Suppressor macrophage treated with lipopolysaccharide for 1 hour (primary cell): ENCODE measurements at places on chromosomes 1 and 21.

DNA sequence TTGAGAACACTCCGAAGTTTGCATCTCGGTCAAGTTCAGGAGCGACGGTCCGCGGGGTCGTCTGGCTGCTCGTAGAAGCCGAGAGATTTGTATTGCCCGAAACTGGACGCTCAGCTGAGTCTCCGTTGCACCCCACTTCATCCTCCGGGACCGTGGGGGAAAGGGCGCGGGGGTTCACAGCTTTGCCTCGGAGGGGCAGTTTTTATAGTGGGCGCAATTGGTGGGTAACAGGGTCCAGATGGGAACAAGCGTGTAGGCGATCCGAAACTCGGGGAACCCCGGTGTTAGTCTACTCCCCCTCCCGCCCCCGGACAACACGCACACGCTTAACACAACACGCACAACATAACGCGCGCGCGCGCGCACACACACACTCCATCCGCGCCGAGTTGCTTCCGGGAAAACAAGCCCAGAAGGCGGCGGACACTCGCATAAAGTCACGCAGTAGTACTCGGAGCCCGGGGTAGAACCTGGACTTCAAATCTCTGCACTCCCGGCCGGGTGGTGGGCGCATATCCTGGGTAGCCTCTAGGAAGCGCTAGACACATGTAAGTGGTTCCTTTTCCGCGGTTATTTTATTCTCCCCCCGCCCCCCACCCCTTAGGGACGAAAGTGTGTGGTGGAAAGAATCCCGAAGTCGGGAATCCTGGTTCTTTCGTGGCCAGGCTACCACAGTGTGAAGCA is 1.1 kb upstream of the JUN start:
- peak; percentile 96 for DNase-seq

DNA sequence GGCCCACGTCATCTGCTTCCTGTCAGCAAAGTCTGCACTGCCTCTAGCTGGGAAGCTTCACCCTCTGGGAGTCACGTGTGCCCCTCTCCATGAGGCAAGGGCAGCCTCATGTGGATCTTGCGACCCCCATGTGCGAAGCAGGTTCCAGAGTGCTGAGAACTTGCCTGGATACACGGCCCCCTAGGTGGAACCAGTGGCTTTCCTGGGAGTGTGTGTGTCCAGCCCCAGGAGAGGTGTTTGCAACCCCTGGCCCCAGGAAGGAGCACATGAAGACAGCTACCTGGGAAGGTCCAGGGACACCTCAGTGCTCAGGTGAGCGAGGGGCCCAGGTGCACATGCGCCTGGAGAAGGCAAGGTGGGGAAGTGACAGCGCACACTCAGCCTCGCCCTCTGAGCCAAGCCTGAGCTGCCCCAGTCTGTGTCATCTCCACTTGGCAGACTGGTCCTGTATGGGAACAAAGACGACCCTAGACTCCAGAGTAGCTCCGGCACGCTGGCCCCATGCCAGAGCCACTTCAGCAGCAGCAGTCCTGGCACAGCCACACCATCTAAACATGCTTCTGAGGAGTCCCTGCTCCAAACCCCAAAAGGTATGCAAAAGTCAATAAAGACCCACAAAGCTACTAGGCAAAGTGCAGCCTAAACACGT is 8.9 kb downstream of the LSS start:
- DNase-seq = no peak

GRCh38 chr1:156547982-156548381 is 24.4 kb downstream of the IQGAP3 start:
- no peak for DNase-seq

GRCh38 chr1:157154291-157154690 is 16.1 kb upstream of the ETV3 start:
- no peak for DNase-seq

GRCh38 chr1:152926091-152926490 is 17.7 kb downstream of the IVL start:
- peak; percentile 23 for DNase-seq

DNA sequence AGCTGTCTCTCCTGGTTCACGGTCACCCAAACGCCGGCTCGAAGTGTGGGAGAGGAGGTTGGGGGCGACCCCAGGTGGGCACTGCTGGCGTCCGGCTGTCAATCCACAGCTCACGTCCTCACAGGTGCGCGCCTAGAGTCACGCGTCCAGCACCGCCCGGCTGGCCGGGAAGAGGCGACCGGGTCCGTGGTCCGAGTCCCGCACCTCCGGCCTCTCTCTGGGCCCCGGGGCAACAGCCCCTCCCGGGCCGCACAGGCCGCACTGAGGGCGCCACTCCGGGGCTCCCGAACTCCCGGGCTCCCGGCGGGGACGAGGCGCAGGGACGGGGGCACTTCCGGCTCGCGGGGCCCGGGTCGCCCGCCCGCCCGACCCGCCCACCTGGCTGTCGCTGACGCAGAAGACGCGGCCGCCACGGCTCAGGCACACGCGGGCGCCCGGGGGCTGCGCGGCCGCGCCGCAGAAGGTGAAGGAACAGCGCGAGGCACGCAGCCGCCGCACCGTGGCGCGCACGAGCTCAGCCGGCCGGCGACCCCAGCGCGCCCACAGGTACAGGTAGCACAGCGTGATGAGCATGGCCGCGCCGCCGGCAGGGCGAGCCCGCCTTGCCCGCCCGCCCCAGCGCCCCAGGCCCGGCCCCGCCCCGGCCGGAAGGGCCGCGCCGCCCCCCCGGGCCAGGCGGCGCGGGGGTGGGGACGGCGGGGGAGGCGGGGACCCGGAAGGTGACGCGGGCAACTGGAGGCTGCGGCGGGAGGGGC is at the start of gene HLCS:
Gene HLCS, minus strand, starts transcription at position 604 of the 755 bp plus-strand sequence. Its CDS starts 31 bp downstream, at position 573.
- peak; percentile 83 for DNase-seq

GRCh38 chr1:119978018-119978505 is 81.7 kb upstream of the ADAM30 start:
- DNase-seq = no peak

DNA sequence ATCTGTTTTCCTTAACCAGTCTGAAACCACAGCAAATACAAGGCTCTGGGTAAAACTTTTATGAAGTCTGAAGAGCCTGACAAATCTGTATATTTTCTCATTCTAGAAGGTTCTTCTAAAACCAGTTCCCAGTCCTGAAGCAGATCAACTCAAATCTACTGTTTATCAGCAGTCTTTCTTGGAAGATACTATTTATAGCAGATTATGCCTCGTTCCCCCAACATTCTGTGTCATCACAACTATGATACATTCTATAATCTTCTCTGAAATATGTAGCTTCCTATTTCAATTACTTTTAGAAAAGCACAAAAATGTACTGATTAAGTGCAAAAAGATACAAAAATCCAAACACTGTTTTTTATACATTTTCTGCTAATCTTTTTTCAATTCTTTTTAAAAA is 67.5 kb downstream of the NIBAN1 start:
- peak; percentile 38 for DNase-seq

DNA sequence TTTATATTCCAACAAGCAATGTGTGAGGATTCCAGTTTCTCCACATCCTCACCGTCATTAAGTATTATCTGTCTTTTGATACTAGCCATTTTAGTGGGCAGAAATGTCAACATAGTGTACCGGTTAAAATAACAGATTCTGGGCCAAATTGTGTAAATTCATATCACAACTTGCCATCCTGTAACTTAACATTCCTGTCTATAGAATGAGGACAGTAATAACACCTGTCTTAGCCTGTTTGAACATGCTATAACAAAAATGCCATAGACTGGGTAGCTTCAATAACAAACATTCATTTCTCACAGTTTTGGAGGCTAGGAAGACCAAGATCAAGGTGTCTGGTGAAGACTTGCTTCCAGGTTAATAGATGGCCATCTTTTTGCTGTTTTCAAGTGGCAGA is 491.1 kb downstream of the PTBP2 start:
- DNase-seq = no peak

DNA sequence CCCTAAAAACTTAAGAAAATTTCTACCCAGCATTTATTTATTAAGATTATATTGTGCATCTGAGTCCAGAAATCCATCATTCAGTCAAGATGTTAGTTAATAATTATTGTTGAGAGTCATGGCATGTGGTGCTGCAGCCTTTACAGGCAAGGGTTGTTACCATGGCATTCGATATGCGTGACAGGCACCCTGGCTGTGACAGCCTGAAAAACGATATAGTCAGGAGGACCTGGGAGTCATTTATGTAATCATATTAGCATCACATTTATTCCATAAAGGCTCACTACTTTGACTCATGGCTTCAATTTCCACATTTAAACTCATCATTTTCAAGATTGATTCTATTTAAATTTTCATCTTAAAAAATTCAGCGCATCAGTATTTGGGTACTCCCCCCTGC is 68.0 kb downstream of the CACHD1 start:
- DNase-seq = no peak

- no peak for DNase-seq
Measured at GRCh38 chr1:241846862-241847539, 1.0 kb upstream of the EXO1 start.

- no peak for DNase-seq
Measured at GRCh38 chr1:226425431-226426031, 17.6 kb upstream of the PARP1 start.

- no peak for DNase-seq
Measured at GRCh38 chr1:41450747-41451285, 33.7 kb downstream of the EDN2 start.

GRCh38 chr1:230301322-230301721 is 124.8 kb downstream of the PGBD5 start:
- DNase-seq = no peak

- no peak for DNase-seq
Measured at GRCh38 chr1:202909494-202909893, 17.5 kb downstream of the KLHL12 start.

DNA sequence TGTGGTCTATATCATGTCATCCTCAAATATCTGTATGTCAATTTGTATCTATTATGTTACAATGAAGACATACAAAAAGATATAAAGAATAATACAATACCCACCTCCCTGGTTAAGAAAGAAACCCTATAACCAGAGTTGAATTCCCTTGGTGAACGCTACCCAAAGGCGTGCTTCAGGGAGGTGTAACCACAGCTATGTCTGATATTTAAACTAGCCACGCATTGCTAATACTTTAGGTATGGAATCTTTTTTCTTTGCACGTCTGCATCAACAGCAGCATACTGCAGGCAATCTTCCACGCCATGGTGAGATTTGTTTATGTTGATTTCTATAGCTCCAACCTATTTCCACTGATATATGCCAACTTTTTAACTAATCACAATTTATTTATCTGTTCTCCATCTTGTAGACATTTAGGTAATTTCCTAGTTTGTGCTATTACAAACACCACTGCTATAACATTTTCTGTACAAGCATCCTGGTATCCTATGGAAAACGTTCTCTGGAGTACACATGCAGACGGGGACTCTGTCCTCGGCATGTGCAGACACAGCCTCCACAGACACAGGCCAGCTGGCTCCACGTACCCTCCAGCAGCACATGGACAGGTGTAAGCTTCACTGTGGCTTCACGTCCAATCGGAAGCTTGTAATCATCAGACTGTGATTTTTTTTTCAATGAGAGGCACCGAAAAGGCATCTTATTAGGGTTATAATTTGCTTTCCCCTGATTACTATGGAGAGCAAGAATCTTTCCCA is 58.5 kb downstream of the HSF2BP start:
- no peak for DNase-seq

GRCh38 chr1:41493626-41494350 is 9.3 kb upstream of the EDN2 start:
- DNase-seq = no peak

GRCh38 chr1:64515427-64515826 is 45.5 kb downstream of the CACHD1 start:
- DNase-seq = peak; percentile 52

- DNase-seq = no peak
Measured at GRCh38 chr21:45353200-45353599, 51.8 kb upstream of the COL18A1 start.

- no peak for DNase-seq
Measured at GRCh38 chr1:177033628-177034027, 130.9 kb downstream of the ASTN1 start.

- peak; percentile 29 for DNase-seq
Measured at GRCh38 chr1:112507921-112508277, 866 bp upstream of the WNT2B start.

DNA sequence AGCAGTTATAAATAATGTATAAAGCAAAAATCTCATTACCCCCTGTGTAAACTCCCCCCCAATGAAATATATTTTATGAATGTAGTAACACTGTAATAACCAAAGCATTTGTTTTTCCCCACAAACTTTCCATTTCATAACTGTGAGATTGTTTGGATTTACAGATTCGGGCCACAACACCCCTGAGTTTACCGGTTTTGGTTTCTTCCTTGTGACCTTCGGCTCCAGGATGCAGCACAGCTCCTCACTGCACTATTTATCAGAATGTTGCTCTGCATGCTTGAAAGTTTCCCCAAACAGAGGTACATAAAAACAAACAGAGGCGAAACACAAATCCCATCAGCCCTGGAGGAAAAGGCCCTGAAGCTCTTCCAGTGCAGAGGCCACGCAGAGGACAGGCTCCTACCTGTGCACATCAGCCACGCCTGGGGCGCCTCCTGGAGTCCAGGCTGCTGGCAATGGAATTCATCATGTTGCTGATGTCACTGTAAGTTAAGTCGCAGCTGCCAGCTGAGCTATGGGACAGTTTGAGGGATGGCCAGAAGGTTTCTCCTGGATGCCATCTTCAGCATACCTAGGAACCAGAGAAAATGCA is 122.0 kb downstream of the LMO4 start:
- DNase-seq = no peak

GRCh38 chr1:22489823-22490222 is 38.2 kb downstream of the ZBTB40 start:
- DNase-seq = no peak

DNA sequence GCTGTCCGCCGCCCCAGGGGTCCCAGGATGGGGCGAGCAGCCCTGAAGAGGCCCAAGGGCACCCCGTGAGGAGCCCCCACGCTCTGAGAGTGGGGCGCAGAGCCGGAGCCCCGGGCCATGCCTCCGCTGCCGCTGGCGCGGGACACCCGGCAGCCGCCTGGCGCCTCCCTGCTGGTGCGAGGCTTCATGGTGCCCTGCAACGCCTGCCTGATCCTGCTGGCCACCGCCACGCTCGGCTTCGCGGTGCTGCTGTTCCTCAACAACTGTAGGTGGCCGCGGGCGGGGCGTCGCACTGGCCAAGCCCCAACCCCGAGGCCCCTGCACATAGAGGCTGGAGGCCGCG is 14.5 kb downstream of the AGRN start:
- DNase-seq = no peak

- no peak for DNase-seq
Measured at GRCh38 chr1:59194621-59195020, 102.3 kb upstream of the FGGY start.

DNA sequence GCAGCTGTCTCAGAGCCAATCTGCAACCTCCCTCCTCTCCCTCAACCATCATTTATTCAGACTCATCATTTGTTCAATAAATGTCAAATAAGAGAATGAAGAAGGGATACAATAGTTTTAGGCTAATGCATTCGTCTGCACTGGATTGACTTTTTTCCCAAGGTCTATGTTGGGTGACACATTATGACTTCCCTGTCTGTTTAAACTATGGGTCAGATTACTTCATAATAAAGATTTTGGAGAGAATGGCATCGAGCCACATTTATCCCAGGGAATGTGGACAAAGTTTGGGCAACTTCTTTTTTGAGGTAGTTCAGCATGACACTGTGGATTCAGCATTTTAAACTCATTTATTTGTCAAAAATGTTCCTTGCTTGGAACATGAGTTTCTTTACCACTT is 107.4 kb upstream of the ADGRL2 start:
- DNase-seq = no peak

GRCh38 chr1:58157256-58157655 is 389.3 kb downstream of the OMA1 start:
- DNase-seq = no peak

GRCh38 chr1:204094856-204095634 is 22.1 kb downstream of the SOX13 start:
- DNase-seq = no peak
